ENCODE measurements at places on chromosomes 2 and 18.

DNA sequence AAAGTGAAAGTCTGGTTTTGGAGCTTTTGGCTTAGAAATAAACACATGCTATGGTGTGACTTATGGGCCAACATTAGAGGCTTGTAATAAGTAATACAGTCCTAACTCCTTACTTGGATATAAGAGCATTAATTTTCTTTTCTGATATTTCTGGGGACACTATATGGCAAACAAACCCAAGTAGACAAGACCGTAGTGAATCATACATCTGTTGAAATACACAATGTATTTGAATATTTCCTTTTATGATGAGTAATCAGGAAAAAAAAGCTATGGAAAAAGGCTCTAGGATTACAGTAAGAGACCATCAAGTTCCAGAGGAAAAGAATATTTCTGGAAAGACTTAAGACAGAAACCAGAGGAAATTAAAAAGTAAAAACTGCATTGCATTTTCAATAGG lies 146.0 kb upstream of the CYP26B1 start:
- no peak for DNase-seq

GRCh38 chr2:59905731-59906130 lies 647.7 kb downstream of the BCL11A start:
- DNase-seq, result no peak

GRCh38 chr2:207148020-207148419 lies 17.7 kb downstream of the KLF7 start:
- no peak for DNase-seq

DNA sequence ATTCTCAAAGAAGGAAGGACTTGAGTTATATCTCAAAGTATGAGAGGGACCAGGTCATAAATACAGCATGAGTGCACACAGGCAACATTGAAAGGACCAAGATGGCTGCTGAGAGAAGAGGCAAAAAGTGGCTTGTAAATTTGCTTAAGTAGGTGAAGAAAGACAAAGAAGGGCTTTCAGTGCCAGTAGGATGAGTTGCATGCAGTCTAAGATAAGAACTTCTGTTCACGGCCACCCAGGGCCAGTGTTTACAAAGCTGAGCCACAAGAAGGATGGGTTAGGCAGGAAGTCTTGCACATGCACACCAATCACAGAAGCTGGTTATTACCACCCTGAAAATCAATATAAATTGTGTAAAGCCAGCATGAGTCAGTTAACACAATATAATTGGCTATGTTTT lies 3.1 kb upstream of the ABCB11 start:
- DNase-seq, result no peak

GRCh38 chr2:127104881-127105655 lies 1.9 kb downstream of the BIN1 start:
- peak; percentile 4 for DNase-seq

DNA sequence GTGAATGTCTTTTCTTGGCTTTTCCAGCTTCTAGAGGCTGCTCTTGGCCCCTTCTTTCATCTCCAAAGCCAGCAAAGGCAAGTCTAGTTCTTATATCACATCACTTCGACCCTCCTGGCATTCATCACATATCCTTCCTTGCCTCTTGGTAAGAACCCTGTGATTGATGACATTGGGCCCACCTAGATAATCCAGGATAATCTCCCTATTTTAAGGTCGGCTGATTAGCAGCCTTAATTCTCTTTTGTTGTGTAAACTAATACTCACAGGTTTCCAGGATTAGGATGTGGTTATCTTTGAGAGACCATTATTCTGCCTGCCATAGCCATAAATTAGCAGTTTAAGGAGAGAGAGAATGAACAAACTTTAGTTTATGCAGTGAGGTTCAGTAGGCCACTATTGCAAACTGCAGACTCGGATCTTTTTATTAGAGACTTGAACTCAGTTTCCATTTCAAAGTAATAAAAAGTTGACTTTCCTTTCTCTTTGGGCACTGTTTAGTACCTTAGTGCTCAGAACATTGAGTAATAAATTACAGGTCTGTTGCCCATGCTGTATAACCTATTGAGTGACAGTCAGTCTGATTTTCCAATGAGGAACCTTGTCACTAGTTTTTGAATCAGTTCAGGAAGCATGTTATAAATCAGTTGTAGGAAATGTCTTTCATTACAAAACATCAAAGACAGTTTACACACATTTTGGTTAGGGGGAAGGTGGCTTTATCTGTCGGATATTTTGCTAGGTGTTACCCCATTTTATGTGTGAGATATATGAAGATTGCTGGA lies 4.5 kb downstream of the NDUFV2 start:
- DNase-seq, result no peak

Data from C1 segment of cervical spinal cord (tissue), 14 donors.